ENCODE measurements at places on chromosomes 2 and 18.

- DNase-seq: no peak
These were observed 88.3 kb downstream of the RBMS1 start for GRCh38 chr2:160405077-160405867.

GRCh38 chr2:22981785-22982184 is 403.2 kb upstream of the KLHL29 start:
- DNase-seq: no peak

DNA sequence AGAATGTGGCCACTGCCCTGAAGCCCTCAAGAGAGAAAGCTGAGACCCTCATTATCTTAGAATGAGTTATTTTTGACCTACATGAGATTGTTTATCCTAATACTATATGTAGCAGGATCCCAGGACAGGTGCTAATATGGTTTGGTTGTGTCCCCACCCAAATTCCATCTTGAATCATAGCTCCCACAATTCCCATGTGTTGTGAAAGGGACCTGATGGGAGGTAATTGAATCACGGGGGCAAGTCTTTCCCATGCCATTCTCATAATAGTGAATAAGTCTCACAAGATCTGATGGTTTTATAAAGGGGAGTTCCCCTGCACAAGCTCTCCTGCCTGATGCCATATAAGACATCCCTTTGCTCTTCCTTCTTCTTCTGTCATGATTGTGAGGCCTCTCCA is 76.8 kb downstream of the CCBE1 start:
- no peak for DNase-seq

GRCh38 chr2:143572421-143572820 is 443.2 kb downstream of the ARHGAP15 start:
- no peak for DNase-seq

DNA sequence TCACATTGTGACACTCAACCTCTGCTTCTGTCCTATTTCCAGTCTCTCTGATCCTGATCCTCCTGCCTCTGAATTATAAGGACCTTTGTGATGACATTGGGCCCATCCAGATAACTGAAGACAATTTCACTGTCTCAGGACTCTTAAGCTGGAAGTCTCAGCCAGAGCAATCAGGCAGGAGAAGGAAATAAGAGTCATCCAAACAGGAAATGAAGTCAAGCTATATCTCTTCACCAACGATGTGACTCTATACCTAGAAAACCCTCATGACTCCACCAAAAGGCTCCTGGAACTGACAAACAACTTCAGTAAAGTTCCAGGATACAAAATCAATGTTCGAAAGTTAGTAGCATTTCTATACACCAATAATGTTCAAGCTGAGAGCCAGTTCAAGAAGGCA is 29.3 kb upstream of the TWIST2 start:
- no peak for DNase-seq

GRCh38 chr2:217069263-217070042 is 209.6 kb upstream of the TNP1 start:
- no peak for DNase-seq

DNA sequence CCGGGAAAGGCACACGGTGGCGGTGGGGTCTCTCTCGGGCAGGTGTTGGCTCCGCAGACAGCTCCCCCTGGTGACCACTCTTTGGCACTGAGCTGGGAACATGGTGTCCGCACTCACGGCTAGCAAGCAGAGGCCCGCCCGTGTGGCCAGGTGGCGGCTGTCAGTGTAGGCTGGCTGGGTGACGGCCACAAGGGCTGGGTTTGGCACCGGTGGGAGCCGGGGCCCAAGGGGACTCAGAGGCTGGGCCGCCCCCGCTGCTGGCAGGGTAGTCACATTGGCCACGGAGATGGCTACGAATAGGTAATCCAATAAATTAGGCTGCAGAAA is 1071.7 kb downstream of the RPIA start:
- no peak for DNase-seq

GRCh38 chr2:52112141-52112540 is 1080.2 kb upstream of the NRXN1 start:
- DNase-seq: no peak

DNA sequence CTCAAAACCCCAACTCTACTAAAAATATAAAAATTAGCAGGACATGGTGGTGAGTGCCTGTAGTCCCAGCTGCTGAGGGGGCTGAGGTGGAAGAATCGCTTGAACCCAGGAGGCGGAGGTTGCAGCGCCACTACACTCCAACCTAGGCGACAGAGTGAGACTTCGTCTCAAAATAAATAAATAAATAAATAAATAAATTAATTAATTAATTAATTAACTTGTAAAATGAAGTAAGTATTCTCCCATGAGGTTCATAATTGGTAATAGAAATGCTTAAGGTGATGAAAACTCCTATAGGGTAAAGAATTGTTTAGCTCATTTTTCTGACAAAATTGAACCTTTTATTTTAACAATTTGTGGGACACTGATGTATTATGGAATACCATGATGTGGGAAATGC is 230.8 kb downstream of the TMEM182 start:
- DNase-seq: no peak

DNA sequence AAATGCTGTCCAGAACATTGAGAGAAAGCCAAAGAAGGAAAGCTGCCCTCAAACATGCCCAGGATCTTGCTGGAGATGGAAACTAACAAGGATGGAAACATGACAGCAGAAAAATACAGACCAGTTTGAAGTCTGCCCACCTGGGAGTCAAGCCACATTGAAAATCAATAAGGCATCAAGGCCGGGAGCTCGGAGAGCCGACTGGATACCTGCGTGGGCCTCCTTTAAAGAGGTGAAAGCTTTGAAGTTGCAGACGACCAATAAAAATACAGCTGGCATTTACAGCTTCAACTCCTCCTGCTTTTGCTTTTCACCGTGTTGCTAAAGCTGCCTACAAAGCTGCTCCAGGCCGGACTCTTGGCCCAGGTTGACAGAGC is 279.7 kb downstream of the SRBD1 start:
- no peak for DNase-seq

GRCh38 chr2:241053576-241054251 is 48.4 kb downstream of the MTERF4 start:
- no peak for DNase-seq

DNA sequence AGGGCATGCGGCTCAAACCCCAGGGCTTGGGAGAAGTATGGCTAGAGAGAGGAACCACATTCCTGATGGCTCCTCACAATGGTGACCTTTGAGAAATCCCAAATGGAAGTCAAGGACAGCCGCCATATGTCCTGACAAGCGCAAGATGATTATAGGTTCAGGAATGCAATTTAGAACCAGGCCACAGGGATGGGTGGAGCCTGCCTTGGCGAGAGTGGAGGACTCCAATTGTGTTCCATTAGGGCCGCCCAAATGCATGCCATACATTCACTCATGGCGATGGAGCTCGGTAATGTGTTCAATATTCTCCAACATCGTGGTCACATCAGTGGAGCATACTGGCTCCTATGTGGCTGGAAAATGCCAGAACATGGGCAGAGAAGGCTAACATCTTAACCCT is 662.9 kb upstream of the ID2 start:
- no peak for DNase-seq

- DNase-seq: no peak
These were observed 2.6 kb downstream of the STK25 start for GRCh38 chr2:241505781-241506201.

GRCh38 chr2:15908371-15908770 is 32.0 kb upstream of the MYCN start:
- no peak for DNase-seq

DNA sequence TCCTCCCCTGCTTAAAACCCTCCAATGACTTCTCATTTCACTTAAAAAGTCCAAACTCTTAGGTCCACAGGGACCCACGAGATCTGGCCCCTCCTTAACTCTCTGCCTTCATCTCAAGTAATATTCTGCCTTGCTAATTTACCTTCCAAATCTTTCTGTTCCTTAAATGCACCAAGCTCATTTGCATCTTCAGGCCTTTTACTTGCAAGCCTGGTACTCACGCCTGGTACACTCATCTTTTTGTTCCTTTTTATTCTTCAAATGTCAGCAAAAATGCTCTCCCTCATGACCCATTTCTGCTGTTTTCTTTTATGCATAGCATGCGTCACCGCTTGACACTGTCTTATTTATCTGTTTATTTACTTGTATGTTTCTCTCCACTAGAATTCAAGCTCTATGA is 2.7 kb upstream of the WIPF1 start:
- DNase-seq: no peak

- no peak for DNase-seq
These were observed 28.5 kb downstream of the DAPL1 start for GRCh38 chr2:158823486-158824237.

GRCh38 chr2:64625299-64626145 is 28.2 kb downstream of the SERTAD2 start:
- DNase-seq: no peak

DNA sequence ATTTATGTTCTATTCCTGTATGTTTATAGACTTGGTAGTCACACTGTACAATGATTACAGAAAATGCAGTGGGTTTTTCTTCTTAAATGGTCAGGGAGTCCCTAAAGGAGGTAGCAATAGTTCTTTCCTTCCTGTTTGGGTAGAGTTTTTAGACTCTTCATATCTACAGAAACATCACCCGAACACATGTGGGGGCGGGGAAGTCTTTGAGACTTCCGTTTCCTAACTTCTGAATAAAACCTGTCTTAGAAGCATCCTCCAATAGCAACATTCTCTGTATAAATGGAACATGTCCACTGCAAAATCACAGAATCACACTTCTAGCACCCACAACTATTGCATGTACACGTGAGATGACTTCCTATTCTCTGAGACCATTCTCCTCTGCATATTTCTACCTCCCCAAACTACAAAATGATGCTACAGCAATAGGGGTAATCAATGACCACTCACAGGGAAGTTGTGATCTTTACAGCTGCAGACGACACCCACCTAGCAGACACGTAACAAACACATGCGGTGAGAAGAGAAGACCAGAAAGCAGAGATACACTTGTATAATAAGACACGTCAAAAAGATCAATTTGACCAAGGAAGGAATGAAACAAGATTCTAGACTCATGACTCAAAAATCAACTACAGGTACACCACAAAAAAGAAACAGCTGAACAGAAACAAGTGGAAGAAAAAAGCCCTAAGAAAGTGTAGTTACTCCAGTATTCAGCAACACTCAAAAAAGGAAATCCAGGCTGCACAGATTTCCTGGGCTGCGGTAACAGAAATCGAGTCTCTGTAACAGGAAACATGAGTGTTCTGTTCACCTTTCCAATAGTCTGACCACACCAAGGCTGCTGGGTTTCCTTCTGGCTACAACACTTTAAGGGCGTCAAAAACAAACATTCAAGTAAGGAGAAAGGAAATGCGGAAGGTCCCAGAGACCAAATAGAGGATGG is 120.4 kb downstream of the ZNF516 start:
- DNase-seq: no peak

DNA sequence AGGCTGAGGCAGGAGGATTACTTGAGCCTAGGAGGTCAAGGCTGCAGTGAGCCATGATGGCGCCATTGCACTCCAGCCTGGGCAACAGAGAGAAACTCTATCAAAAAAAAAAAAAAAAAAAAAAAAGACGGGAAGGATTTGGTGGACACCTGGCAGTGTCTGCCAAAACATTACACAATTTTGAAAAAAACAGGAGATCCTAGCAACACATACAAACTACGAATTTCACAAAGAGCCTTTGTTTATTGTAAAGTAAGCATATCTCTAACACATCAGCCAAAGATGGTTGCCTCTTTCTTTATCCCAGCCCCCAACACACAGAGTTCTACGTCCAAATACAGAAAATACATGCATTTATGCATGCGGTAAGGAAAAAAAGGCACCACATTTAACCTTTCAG is 7.6 kb downstream of the GPR45 start:
- no peak for DNase-seq

DNA sequence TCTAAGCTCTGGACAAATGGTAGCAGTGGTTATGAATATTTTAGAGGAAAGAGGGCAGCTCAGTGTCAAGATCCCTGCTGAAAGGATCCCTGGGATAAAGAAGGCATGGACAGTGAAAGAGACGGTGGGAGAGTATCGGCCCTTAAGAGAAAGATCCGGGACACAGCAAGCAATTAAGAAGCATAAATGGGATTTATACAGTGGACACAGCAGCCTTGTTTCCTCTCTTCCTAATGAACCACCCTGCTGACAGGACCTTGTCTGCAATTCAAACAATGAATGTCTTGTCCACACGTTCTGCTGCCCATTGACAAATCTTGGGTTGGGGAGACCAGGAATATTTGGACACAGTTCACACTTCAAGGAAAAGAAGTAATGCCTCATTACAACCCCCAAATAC is 16.5 kb downstream of the CPLX4 start:
- DNase-seq: no peak

GRCh38 chr2:149375801-149376361 is 45.5 kb downstream of the LYPD6 start:
- no peak for DNase-seq

- DNase-seq: no peak
These were observed at the start of gene CRYGB for GRCh38 chr2:208146006-208146405. CRYGB (minus strand) TSS chr2:208146158; CDS start chr2:208146120, 38 bp downstream.

GRCh38 chr2:200184748-200185627 is 121.5 kb upstream of the SPATS2L start:
- DNase-seq: no peak

DNA sequence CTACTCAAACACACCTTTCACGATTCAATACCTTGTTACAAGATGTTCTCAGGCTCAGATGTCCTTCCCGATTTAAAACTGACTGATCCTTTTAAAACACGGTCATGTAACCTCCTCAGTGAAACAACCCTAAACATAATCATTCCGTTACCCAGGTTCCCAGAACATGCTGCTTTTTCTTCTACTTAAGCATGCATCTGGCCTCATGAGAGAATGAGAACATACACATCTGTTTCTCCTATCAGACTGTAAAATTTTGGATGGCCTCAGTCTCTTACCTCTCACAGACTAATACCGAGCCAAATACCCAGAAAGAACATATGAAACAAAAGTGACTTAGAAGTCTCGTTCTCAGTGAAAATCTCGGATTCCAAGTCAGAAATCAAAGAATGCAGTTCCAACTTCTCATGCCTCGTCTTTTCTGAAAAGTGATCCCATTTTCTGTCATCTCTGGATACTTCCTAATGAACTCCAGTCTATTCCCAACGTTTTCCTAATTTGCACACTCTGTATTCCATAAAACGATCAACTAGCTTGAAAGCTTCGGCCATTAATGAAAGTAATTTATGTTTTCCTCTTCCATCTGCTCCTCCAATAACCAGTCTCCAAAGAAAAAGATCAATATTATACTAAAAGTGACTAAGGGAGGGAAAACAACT is 919 bp downstream of the SF3B1 start:
- DNase-seq: no peak

GRCh38 chr2:222303828-222304736 is 5.3 kb upstream of the PAX3 start:
- no peak for DNase-seq
